Activated naive CD4-positive, alpha-beta T cell treated with Interleukin-2 at 50 U/mL for 16 hours (primary cell): ENCODE measurements at places on chromosomes 5 and 9.

DNA sequence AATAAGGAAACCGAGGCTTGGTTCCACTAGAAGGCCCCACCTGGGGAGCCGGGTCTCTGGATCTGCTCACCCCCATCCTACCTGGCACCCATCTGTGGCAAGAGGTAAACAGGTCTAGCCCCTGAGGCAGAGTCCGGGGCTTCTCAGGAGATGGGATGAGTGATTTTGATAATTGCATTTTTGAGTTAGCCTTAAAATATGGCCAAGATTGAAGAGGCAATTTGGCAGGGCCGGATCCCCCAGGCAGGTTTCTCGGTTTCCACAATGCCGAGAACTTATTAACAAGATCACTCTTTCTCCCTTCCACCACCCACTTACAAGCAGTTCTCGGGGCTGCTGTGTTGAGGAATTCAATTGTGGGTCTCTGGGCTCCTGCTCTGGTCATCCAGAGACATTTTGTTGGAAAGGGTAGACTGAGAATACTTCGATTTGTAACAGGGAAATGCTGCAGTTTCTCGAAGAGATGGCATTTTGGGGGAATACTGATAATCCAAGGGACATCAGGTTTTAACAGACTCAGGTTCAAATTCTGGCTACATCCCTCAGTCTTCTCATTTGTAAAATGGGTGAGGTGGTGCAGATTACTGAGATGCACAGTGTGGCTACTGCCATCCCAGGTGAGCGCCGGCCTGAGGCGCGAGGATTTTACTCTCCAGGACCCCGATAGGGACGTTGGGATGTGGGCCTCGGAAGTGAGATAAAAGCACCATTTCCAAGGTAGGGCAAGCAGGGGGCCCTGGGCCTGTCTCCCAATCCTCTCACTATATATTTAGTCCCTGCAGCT is 194.2 kb downstream of the CDK5RAP2 start:
- DNase-seq: no peak

DNA sequence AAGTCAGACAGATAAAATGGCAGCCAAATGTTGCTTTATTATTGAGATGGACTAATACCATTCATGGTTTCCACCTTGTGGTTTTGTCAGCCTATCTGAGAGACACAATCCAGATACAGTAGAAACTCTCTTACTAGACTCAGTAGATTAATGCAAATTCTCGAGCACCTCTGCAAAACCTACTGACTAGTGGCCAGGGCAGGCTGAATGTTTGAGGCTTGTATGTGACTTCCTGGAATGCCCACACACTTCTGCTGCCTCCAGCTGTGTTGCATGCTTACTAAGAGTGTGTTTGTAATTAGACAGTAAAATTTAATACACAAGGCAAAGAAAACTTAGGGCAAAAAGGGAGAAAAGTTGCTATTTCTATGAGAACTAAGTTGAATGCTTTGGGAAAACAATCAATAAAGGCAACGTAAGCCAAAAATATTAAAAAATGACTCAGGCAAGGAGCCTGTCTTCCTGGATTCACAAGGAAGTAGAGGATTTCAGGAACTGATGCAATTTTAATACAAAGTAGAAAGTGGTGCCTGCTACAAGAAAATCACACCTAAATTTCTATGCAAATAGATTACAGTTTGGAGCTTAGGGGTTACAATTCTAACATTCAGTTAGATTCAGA is 30.2 kb upstream of the CCNG1 start:
- DNase-seq: no peak

GRCh38 chr9:93871286-93871685 is 83.9 kb downstream of the BARX1 start:
- DNase-seq: no peak

- DNase-seq: no peak
Measured at GRCh38 chr9:27273186-27273585, 23.8 kb downstream of the EQTN start.

GRCh38 chr5:159781626-159782157 is 134.6 kb upstream of the ADRA1B start:
- DNase-seq: no peak
